ENCODE measurements at places on chromosomes 4 and X.

GRCh38 chrX:506341-506740, 119.6 kb upstream of the PPP2R3B start:
- no peak for DNase-seq

- DNase-seq = no peak
Measured at GRCh38 chrX:39017077-39017476, 215.8 kb downstream of the MID1IP1 start.

GRCh38 chr4:164902608-164903007, 25.6 kb downstream of the APELA start:
- no peak for DNase-seq

DNA sequence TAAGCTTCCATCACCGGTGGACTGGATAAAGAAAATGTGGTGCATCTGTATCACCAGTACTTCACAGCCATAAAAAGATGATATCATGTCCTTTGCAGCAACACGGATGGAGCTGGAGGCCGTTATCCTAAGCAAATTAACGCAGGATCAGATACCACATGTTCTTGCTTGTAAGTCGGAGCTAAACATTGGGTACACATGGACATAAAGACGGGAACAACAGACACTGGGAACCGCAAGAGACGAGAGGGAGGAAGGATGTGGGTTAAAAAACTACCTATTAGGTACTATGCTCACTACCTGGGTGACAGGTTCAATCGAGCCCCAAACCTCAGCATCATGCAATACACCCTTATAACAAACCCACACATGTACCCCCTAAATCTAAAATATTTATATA, 16.3 kb upstream of the IDS start:
- no peak for DNase-seq

DNA sequence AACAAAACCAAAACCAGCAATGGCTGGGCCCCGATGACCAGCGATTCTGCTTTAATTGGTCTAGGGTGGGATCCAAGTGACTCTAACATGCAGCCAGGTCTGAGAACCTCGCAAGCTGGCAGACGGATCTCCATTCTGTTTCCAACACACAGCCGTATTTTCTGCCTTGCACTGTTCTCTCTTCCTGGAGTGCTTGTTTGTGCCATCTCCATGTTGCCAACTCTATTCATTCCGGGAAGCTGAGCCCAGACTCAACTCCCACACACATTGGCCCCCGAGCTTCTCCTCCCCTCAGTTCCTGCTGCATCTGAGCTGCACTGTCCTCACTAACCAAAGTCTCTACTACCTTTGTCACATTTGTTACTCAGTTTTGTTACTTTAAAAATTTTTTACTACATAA, 35.6 kb downstream of the GEMIN8 start:
- no peak for DNase-seq

DNA sequence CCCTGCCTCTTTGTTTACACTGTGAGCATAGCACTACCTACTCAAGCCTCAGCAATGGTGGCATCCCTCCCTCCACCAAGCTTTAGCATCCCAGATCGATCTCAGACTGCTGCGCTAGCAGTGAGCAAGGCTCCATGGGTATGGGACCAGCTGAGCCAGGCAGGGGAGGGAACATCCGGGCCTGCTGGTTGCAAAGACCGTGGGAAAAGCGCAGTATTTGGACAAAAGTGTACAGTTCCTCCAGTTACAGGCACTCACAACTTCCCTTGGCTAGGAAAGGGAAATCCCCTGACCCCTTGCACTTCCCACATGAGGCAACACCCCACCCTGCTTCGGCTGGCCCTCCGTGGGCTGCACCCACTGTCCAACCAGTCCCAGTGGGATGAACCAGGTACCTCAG, 26.5 kb downstream of the EGF start:
- no peak for DNase-seq

DNA sequence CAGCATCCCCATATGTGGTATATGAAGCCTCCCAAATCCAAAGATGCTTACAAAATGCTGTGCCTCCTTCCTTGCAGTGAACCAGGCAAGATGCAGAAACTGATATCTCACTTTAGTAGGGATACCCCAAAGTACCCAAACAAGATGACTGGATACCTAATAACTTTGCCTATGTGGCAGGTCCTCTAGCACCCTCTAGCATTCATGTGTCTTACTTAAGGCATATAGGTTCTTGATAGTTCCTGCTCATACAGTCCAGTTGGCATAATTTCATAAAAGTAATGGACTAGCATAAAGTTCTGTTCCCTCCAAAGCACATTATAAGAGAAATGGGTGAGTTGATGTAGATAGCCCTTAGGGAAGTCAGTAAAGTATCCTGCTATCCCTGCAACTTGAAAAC, 36.8 kb upstream of the SPP1 start:
- DNase-seq = no peak

GRCh38 chr4:26713563-26714151, 129.8 kb downstream of the TBC1D19 start:
- DNase-seq = no peak

DNA sequence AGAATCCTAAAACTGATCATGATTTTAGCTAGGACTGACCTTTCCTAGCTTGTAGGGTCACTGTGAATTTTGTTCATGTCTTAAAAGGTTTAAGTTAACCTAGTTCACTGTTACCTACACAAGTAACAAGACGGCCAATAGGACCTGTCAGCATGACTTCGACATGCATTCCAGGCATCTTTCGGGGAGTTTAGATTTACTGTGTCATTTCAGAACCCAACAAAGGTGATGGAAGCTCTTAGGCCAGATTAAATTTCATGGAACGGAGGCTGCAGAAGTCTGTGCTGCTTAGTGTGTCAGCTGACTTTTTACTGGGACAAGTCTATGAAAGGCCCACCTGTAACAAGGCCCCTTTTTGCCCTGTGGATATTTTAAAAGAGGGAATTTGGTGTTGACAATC, 93.1 kb downstream of the GATB start:
- DNase-seq = no peak

DNA sequence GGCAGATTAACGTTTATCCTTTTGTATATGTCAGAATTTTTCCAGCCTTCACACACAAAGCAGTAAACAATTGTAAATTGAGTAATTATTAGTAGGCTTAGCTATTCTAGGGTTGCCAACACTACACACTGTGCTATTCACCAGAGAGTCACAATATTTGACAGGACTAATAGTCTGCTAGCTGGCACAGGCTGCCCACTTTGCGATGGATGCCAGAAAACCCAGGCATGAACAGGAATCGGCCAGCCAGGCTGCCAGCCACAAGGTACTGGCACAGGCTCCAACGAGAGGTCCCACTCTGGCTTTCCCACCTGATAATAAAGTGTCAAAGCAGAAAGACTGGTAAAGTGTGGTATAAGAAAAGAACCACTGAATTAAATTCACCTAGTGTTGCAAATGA, 94.8 kb downstream of the TET2 start:
- DNase-seq = no peak

GRCh38 chr4:168129802-168130201, 37.5 kb downstream of the ANXA10 start:
- no peak for DNase-seq

DNA sequence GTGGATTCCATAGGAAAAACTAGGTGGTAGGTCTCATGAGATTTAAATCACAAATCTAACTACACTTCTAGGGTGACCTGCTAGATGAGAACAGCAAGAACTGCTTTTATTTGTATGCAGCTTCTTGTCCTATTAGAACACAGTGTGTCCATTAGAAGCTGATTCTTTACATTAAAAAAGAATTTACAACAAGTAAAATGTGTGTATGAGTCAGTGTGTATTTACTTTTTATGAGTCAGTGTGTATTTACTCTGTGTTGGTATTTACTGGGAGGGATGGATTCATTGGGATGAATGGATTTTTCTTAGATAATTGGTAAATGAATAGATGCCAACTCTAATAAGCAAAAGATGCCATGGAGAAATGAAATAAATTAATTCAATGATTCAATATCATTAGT, 40.6 kb upstream of the XPNPEP2 start:
- no peak for DNase-seq

DNA sequence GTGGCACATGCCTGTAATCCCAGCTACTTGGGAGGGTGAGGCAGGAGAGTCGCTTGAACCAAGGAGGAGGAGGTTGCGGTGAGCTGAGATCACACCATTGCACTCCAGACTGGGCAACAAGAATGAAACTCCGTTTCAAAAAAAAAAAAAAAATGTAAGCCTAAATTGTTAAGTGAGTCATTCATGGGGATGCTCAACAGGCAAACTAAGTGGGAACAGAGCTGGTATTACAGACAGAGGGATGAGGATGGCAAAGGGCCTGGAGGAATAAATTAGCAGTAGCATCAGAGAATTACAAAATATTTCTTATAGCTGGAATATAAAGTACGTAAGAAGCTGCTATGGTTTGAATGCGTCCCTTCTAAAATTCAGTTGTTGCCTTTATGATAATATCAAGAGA, 43.4 kb upstream of the OGT start:
- no peak for DNase-seq

DNA sequence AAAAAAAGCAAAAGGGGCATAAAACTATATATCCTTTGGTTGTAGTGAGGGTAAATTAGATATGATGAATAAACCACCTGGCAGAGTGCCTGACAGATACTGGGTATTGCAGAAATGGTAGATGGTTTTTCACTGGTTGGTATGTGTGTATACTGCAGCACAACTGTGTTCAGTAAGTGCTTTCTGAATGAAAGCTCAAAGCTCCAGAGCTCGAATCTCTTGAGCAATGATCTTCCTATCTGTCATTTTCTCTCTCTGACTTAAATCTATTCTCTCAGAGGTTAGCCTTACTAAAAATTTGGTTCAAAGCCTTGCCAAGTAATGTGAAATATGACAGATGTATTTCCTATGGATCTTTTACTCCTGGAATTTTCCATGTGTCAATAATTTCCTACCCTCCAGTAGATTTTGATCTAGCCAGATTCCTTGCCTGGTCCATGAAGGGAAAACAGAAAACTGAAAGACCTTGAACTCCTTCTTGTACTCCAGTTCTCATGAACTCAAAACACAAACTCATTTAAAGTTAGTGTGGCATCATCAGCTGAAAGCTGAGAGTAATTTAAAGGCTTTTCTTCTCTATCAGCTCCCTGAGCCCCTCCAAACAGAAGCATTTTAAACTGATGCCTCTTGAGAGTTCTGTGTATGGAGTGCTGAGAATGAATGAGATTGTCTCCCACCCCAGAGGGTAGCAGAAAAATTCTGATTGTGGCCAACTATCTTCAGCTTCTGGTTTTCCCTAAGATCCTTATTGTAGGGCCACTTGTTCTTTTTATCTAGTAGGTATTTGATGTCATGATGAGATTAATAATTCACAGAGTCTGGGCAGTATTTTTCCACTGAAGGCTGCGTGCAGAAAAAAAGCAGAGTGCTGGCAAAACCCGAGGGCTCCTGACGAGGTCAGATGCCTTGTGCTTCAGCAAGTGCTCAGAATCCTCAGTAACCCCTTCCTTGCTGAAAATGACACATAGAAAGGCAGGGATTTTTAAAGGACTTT, 363.4 kb upstream of the BOD1L1 start:
- DNase-seq = no peak

DNA sequence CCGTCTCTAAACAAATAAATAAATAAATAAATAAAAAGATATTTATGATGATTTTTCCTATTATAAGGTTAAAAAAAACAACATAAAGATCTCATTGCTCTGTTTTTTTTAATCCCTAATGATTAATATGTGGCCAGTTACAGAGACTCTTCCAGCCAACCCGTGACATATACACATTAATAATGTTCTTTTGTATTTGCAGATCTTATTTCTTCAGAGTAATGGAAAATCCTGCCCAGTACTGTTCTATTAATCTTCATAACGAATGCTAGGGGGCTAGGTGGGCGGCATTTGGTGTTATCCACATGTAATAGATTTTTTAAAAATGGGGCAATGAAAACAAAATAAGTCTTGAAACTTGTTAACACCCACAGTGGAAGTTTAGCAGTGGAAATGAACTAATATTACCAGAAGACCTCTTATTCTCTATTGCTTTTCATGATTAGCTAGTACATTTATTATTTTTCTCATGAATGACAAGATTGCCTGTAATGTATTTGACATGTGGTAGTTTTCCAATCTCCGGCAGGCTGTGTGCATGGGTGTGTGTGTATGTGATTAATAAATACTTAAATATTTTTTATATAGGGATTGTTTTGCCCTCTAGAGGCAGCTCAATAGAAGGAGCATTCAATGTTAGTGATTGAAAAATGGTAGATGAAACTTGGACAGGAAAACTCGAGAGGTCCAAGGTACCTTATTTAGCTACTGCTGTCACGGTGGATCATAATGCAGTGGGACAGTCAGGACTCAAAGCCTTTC, 457.4 kb downstream of the IL1RAPL1 start:
- DNase-seq = no peak

GRCh38 chr4:140300271-140300970, 73.0 kb upstream of the SCOC start:
- DNase-seq = no peak

DNA sequence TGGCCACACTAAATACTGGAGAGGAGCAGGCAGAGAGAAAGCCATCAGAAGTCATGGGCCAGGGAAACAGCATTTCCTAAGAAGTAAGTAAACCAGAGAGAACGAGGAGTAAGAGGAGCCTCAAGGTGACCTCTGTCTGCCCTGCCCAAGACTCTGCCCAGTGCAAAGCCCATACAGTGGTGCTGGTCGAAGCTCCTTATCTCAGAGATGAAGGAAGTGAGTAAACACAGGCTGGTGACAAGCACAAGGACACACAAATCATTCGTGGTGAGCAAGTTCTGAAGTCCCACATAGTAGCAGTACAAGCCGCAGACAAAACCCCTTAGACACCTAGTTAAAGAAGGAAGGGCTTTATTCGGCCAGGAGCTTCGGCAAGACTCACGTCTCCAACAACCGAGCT, 62.7 kb downstream of the DCTD start:
- DNase-seq = no peak

- DNase-seq = no peak
Measured at GRCh38 chr4:174215961-174216680, 67.3 kb downstream of the FBXO8 start.

DNA sequence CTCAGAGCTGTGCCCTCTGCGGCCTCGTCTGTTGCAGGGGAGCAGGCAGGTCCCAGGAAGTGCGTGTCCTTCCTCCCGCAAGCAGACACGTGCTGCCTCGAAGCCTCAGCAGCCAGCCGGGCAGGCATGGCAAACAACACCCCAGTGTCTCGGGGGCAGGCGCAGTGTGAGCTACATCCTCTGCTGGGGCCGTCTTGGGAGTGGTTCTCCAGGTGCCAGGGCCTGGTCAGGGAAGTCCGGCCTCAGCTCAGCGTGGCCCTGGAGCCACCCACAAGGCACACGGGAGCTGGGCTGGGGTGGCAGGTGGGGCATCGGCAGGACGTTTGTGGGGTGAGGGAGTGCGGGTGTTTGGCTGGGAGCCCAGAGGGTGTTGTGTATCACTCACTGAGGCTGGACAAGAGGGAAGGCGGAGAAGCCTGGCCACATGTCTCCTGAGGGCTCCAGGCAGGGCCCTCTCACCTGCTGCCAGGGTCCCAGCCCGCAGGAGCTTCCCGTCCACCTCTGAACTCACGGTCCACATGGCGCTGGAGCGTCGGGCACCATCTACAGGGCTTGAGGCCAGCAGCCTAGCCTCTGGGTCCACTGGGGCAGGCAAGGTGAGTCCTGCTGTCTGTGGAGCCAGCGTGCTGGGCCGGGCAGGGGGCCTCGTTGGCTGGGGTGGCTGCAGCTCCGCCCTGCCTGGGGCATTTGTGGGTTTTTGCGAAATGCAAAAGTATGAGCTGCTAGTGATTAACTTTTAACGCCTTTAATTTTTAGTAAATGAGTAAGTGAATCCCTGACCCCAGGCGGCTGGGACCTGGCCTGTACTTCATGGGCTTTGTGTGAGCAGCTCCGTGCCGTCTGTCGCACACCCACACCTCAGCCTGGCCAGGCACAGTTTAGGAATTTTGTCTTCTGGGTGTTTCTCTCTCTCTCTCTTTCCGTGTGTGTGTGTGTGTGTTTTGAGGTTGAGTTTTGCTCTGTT, 17.3 kb upstream of the UVSSA start:
- no peak for DNase-seq

- no peak for DNase-seq
Measured at GRCh38 chrX:37905436-37906147, 58.2 kb upstream of the DYNLT3 start.

Measured in stimulated activated CD4-positive, alpha-beta T cell treated with anti-CD3 and anti-CD28 coated beads, Interleukin-1b, Interleukin-23, amount 100 ng/mL, for 1 hour (primary cell).